ENCODE measurements at places on chromosomes 6 and 20. TPM values are rescaled to one million over a fixed set of nuclear protein-coding genes. Genes with fewer than 3 reads are reported as not detected.

The GRIK2 gene
- total RNA-seq: 20.6 TPM

The CDSN gene
- total RNA-seq: not detected

The MEP1A gene
- total RNA-seq: not detected

The RFX6 gene
- total RNA-seq: not detected
